AG09319 (cell line): ENCODE measurements at places on chromosomes 5 and 9.

DNA sequence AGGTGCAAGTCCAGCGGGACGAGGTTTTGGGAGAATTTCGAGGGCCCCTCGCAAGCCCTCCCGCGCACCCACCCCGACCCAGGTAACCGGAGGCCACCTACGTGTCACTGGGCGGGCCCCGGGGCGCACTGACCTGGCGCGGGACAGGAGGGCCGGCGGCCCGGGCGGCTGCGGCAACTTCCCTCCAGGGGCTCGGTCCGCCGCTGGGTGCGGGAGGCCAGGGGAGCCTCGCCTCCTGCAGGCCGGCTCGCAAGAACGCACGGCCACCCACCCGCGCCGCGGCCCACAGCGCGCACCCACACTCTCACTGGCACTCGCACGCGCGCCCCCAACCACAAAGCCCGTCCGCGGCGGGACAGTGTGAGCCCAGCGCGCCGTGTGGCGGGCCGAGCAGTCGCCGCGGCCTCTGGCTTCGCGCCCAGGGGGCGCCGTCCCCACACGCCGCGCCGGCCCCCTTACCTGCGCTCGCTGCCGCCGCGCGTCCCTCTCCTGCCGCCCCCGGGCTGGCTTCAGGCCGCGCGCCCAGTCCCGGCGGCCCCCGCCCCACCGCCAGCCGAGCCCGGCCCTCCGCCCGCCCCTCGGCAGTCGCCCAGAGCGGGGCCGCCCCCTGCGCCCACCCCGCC, 451 bp downstream of the LPAR1 start:
- no peak for DNase-seq

DNA sequence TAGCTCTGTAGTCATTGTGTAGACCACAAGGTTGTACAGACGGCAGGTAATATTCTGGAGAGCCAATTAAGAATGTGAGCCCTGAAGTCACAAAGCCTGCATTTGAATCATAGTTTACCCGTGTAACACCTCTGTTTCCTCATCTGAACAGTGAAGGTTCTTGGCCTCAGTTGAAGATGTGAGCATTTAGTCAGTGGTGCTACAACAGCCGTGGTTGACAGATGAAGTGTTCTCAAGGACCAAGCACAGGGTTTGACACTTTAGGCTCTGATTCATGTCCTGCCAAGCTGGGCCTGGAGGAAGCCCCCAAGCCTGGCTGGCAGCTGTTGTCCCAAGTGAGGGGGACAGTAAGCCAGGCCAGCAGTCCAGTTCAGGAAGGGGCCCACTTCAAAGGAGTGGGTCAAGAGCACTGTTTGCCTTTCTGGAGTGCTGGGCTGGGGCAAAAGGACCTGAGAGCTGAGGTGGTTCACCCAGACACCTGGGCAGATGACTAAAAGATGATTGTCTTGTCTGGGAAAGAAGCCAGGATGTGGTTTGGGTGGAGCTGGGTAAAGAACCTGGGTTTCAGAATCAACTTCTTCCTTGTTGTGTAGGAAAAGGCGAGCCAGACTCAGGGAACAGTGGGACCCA, 20.7 kb downstream of the FAXDC2 start:
- no peak for DNase-seq

DNA sequence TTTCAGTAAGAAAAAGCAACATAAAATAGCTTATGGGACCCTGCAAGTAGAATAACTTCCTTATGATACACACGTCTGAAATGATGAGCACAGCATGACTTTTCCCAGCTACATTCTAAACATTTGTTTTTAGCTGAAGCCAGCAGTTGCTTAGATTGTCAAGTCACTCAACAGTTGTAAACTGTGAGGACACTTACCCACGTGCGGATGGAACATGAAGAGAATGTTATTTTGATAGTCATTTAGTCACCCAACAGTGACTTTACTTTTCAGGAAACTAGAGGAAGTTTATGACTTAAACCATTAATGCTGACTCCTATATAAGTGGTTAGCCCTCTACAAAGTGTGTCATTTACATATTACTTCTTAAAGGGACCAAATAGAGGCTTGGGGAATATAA, 3.0 kb downstream of the HACD4 start:
- DNase-seq, result no peak

DNA sequence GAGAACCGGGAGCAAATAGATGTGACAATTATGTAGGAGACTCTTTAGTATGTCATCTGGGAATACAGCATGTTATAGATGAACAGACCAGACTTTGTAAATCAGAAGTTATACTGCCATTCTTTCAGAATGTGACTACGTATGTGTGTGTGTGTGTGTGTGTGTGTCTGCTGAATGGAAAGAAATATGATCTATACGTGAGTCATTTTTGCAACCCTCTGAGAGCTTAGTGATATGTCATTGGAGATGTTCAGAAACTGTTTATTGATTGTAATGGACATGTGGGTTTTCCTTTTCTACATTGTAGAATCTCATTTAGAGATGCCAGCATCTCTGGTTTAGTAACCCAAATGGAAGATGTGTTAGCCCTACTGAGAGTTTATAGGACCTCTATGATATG, 731.5 kb downstream of the TLE1 start:
- DNase-seq, result no peak

GRCh38 chr9:114172981-114173833, 17.9 kb downstream of the COL27A1 start:
- DNase-seq, result no peak
